ENCODE measurements at places on chromosomes 6 and 20.

DNA sequence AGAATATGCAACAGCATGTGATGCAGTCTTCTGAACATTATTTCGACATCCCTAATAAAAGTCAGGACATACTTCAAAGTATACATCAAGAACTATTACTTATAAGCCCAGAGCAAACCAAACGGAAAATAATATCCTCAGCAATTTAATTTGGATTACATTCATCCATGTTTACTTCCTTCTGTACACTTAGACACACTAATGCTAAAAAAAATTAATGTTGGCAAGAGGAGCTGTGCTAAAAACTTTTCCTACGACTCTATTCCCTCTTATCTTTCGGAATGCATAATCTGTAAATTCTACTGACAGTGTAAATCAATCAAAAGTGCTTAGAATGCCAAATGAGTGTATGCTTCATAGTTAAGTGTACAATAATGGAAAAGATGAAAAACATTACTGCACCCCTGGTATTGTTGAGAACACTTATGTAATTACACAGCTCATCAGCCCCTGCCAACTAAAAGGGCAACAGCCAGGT lies 301.2 kb upstream of the HSF2 start:
- DNase-seq = no peak

DNA sequence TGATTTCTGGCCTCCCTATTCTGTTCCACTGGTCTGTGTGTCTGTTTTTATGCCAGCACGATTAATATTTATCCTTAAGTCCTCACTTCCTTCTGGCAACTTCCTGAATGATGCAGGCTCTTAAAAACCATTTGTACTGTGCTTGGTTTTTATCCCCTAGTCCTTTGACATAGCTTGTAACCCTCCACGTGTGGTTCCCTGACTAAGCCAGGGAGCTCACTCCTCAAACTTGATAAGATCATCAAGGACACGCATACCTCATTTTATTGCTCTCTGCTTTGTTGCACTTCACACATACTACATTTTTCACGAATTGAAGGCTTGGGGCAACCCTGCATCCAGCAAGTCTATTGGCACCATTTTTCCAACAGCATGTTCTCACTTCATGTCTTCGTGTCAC lies 166.4 kb upstream of the UST start:
- no peak for DNase-seq

DNA sequence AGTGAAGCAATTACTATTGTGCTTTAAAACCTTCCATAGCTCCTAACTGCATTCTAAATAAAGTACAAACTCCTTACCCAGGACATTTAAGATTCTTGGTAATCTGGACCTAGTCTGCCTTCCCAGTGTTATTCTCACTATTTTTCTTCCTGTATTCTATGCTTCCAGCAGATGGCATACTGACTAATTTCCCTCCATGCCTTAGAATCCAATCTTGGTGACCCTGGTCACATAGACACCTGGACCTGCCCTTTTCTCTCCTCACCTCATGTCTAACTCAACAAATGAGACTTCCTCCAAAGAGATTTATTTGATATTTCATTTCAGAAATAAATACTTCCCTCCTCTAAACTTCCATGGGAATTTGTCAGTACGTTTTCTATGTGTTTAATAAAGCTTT lies 25.8 kb downstream of the ROS1 start:
- DNase-seq = no peak

- no peak for DNase-seq
These were observed 12.4 kb downstream of the HTR1B start for GRCh38 chr6:77450924-77451323.

DNA sequence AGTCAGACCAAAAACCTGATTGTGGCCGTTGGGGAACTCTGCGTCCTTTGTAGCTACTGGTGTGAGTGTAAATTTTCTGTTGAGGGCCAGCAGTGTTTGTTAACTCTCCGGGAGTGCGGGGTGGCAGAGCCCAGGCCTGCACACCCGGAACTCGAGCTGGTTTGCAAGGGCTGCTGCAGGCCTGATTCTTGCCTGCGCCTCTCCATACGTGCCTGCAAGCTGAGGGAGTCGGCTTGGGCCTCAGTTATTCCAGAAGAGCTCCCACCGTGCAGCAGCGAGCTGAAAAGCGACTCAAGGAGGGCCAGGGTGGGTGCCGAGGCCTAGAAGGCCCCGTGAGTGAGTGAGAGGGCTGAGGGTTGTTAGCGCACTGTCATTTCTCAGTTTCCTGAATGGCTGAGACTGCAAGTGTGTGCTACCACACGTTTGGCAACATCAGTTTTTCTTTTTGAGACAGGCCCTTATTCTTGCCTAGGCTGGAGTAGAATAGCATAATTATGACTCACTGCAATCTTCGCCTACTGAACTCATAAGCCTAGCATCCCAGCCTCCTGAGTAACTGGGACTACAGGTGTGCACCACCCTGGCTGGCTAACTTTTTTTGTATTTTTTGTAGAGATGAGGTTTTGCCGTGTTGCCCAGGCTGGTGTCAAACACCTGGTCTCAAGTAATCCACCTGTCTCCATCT lies 33.9 kb upstream of the KIF13A start:
- DNase-seq = no peak

- DNase-seq = no peak
These were observed 331.6 kb downstream of the RNGTT start for GRCh38 chr6:88631830-88632229.

DNA sequence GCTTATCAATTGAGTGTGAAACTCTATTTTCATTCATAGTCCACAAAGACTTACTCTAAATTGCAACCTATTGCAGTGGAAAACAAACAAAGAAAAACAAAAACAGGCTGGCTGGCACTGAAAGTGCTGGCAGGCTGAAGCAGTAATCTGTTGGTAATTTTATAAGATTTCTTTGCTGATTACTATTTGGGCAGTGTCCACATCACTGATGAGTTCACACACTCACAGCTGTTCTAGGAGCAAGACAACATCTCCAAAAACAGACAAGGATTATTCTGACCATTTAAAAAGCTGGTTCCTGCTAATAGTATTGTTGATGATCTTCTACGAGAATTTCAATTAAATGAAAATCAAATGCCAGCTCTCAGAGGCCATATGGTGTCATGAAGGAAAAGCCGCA lies 26.9 kb downstream of the MARCKS start:
- no peak for DNase-seq

DNA sequence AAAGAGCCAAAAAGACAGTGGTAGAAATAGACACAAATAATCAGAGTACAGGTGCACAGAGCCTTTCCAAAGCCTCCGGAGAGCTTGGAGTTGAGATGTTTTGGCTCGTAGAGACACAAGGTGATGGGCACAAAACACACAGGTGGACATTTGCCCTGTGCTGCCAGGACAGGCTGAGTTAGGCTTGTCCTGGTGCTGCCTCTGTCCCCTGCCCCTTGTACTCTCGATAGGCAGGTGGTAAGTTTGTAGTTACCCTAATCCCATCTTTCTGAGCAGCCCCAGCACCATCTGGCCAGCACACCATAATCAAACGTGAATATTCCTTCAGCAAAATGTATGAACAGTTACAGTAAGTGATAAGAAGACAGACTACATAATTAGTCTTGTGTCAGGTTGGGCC lies 95.5 kb downstream of the FOXC1 start:
- DNase-seq = no peak

GRCh38 chr6:28134015-28134414 lies 7.7 kb upstream of the ZKSCAN8 start:
- DNase-seq = no peak

GRCh38 chr20:17995967-17996819 lies 27.4 kb downstream of the MGME1 start:
- DNase-seq = no peak

- DNase-seq = no peak
These were observed 12.2 kb downstream of the SLC35F1 start for GRCh38 chr6:117919275-117919674.

GRCh38 chr6:166599205-166599604 lies 12.7 kb upstream of the RAMACL start:
- DNase-seq = no peak

GRCh38 chr6:135640048-135640447 lies 142.5 kb upstream of the AHI1 start:
- DNase-seq = no peak

DNA sequence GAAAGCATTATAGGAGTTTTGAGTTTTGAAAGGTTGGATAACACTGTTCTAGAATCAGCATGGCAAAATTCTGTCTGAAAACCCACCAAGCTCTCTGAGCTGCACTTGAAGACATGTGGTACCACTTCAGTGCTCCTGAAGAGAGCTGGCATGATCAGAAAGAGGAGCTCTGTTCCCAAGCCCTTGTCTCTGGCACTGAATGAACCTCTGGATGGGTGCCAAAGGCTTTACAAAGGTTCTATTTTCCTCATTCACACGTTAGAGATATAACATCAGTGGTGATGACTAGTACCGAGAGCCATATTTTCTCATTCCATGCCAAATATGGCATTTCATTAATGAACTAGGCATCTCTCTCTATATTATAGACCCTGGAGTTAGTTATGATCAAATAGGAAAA lies 301.8 kb upstream of the ID4 start:
- DNase-seq = no peak

GRCh38 chr6:80622641-80623040 lies 516.2 kb downstream of the BCKDHB start:
- DNase-seq = no peak

- DNase-seq = no peak
These were observed 174.1 kb downstream of the PREX1 start for GRCh38 chr20:48653706-48654051.

GRCh38 chr6:36336779-36337241 lies at the start of gene BNIP5:
BNIP5 (minus strand) TSS chr6:36336888; CDS start chr6:36330690, 6,198 bp downstream.
- DNase-seq = no peak

- no peak for DNase-seq
These were observed 65.9 kb downstream of the HIVEP2 start for GRCh38 chr6:142879076-142879475.

DNA sequence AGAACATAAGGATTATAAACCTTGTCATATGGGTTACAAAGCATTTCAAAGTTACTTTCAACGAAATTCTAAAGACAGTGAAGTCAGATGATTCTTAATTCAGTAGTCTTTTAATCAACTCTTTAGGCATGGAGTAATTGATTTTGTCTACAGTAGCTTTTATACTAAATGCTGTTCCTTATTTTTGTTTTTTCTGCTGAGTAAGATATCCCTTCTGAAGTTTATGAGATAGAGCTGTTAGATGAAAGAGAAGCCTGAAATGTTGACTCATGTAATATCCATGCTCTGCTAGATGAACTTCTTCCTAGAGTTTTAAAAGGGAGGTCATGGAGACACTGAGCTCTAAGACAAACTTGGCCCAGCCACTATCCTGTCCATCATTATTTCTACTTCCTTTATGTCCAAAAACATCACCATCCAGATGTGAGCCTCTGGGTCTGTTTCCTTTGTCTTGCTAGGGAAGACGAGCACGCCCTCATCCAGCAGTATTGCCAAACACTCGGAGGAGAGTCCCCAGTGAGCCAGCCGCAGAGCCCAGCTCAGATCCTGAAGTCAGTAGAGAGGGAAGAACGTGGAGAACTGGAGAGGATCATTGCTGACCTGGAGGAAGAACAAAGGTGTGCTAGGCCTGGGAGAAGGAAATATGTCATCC lies 550.3 kb downstream of the UTRN start:
- DNase-seq = no peak

- DNase-seq = no peak
These were observed 28.1 kb downstream of the NCOA6 start for GRCh38 chr20:34797012-34797995.

DNA sequence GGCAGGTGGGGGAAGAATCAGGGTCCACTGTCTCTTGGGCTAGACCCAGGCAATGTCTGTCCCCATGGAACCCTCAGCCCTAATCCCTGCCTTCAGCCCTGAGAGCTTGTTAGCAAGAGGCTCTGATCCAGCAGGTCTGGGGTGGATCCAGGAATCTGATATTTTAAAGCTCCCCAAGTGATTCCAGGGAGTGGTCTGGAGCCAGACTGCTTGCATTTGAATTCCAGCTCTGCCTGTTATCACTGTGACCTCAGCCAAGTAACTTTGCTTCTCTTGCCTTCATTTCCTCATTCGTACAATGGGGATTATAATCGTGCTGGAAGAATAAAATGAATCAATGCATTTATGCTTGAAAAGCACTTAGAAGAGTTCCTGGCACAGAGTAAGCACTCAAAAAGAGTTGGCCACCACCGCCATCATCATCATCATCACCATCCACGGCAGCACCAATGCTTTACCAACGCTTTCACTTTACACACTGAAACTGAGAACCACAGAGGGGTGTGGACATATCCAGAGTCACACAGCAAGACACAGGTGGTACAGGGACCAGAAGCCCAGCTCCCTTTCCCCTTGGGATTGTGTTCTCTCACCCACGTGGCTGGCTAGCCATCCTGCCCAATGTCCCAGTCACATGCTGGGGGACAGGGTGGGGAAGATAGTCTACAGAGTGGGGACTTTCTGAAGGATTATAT lies 75.7 kb upstream of the RALY start:
- no peak for DNase-seq

GRCh38 chr6:90285611-90286381 lies 10.8 kb downstream of the BACH2 start:
- peak; percentile 90 for DNase-seq

GRCh38 chr6:22071270-22072041 lies 225.4 kb downstream of the PRL start:
- peak; percentile 59 for DNase-seq

GRCh38 chr6:82645536-82646230 lies 282.1 kb downstream of the TPBG start:
- no peak for DNase-seq

GRCh38 chr20:59823030-59823423 lies 110.4 kb downstream of the SYCP2 start:
- no peak for DNase-seq

DNA sequence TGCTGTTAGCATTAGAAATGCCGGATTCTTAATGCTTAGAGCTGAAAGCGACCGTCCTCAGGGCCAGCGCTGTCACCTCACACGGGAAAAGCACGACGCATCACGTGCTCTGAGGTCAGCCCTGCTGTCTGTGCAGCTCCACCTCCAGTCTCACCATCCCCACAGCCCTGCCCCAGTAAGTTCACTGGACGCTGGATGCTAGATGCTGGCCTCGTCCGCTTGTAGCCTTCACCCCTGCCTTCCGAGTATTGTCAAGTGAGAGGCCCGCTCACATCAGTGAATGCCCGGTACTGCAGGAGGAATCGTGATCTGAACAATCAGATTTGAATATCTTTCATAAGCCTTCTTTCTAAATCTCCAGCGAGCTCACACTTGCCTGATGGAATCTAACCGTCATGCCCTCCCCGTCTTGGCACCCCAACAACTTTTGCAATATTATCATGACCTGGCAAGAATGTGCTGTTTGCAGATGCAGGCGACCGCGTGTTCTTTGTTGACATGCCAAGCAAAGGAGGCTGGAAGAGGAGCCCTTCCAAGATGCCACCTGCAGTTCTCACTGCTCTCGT lies 64.9 kb downstream of the DLL1 start:
- no peak for DNase-seq

- no peak for DNase-seq
These were observed 489.7 kb downstream of the QKI start for GRCh38 chr6:163904186-163904585.

- DNase-seq = no peak
These were observed 395.8 kb upstream of the PLCB4 start for GRCh38 chr20:8673116-8673515.

Data from aorta (tissue), 5 donors.